ENCODE measurements at places on chromosomes 7 and 10. TPM values are rescaled to one million over a fixed set of nuclear protein-coding genes. Genes with fewer than 3 reads are reported as not detected.
A peak's percentile ranks its signal among the peaks of the same experiment; 100 is the strongest.

DNA sequence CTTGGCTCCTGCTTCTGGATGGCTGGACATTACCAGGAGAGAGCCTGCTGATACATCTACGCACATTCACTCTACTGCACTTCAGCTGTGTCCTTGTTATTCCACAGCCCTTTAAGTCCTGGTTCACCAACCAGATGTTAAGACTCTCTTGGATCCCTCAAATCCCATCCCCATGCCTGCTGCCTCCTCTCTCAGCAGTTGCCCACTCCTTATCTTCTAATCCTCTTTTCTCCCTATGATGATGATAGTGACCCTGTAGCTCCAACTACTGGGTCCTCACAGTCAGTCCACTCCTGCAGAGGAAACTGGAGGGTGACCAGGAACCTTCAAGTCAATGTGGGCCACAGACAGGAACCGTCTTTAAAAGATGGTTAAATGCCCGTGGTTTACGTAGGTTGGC is 96.3 kb upstream of the PDCD4 start:
- DNase-seq: no peak

GRCh38 chr7:157682064-157682945 is 345.5 kb downstream of the DNAJB6 start:
- DNase-seq: no peak

- peak; percentile 14 for DNase-seq
Observed at GRCh38 chr10:12638781-12639180, 289.4 kb downstream of the CAMK1D start.

DNA sequence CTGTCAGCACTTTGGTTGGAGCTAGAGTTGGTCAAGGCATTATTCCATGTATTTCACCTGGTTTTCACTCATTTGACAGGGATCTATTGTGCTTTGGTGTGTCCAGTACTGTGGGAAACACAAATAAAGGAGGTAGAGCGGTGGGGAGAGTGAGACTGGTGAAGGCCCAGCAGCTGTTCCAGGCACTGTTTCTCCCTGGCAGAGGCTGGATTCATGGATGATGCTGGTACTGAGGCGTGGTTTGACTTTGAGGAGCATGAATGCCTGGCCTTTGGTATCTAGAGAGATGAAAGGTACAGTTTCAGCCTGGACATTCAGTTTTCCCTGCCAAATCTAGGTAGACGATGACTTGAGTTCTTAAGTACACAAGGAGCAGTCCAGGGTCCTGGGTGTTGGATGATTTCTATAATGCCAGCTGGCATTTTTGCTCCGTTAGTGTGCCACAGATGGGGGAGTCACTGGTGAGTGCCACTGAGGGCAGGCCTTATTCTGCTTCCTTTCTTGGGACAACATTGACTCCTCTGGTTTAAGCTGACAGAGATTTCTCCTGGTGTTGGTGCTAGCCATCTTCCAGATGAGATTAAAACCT is 162.2 kb upstream of the BMPER start:
- no peak for DNase-seq

DNA sequence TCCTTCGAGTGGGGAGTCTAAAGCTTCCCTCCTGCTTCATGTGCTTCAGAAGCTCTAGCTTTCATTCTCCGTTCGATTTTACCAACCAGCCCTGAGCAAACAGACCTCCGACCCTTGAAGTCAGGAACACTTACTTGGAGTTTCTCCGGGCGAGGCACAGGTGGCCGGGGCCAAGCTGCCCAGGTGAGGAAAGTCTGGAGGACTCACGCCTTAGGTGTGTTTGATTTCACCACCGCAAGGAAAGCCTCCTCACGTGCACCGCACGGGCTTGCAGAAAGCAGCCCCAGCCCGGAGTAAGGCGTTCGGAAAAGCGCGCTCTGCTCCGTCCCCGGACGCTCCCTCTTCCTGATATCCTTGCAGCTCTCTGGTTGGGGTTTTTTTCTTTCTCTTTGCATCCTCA is 30.1 kb upstream of the CNPY1 start:
- no peak for DNase-seq

- no peak for DNase-seq
Observed at GRCh38 chr7:105296491-105296890, 92.2 kb downstream of the SRPK2 start.

DNA sequence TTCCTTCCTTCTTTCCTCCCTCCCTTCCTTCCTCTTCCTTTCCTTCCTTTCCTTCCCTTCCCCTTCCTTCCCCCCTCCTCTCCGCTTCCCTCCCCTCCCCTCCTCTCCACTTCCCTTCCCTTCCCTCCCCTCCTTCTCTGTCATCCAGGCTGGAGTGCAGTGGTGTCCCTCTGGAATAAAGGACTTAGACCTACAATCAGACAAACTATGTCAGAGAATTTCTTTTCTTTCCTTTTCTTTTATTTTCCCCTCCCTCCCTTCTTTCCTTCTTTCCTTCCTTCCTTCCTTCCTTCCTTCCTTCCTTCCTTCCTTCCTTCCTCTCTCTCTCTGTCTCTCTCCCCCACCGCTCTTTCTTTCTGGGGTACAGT is 242.2 kb downstream of the GATA3 start:
- no peak for DNase-seq

DNA sequence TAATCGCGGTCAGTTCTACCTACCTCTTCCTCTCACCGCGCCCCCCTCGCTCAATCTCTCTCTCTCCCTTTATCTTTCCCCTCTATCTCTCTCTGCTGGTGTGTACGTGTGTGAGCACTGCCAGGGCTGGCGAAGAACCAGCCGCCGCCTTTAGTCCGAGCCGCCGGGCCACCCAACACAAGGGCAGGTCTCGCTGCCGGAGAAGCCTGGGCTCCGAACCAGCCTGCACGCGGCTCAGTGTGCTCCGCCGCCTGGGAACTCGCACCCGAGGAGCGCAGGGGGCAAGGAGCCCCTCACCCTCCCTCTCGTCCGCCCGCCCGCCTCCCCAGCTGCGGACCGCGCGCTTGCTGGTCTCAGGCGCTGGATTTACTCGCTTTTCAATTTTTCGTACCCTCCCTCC is 1.7 kb downstream of the NXPH1 start:
- peak; percentile 47 for DNase-seq

GRCh38 chr10:101111547-101111946 is 19.6 kb upstream of the TLX1 start:
- DNase-seq: no peak

DNA sequence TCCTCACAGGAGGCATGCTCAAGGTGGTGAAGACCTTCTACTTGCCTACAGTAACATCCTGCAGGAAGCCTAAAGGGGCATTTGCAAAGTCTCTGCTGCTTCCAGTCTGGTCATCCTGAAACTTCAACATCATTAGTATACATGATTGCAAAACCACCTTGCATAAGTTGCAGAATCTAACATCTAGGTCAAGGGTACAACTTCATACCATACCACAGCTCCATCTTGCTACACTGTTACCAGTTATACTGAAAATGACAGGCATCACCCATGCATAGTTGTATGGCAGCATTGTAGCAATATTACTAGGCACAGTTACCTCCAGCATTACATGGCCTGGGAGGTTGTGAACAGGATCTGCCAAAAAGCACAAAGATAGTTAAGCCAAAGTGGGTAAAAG is 13.7 kb upstream of the MACROH2A2 start:
- DNase-seq: no peak

DNA sequence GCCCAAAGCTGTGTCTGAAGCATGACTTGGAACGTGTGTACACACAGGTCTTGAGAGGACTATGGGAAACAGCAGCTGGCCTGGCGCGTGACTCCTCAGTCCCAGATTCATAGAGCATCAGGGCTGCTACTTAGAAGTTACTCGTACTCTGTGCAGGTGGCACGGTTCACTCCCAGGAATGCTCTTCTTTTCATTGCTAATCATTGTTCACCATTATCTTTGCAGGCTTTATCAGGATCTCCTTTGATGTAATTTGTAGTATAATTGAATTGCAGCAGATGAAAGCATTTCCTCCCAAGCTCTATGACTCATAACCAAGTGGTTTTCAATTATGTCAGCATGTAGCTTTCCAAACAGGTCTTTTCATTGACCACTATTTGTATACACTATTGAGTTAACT is 938.9 kb downstream of the NRG3 start:
- no peak for DNase-seq

DNA sequence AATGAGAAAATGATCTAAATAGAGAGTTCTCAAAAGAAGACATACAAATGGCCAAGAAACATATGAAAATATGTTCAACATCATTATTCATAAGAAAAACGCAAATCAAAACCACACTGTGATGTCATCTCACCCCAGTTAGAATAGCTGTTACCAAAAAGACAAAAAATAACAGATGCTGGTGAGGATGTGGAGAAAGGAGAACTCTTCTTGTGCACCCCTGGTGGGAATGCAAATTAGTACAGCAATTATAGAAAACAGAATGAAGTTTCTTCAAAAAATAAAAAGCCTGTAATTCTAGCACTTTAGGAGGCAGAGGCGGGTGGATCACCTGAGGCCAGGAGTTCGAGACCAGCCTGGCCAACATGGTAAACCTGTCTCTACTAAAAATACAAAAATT is 199.3 kb downstream of the PARD3 start:
- no peak for DNase-seq

- peak; percentile 72 for DNase-seq
Observed at GRCh38 chr7:115526278-115526677, 504.3 kb downstream of the TFEC start.

GRCh38 chr7:101588131-101588935 is 40.8 kb downstream of the MYL10 start:
- DNase-seq: no peak

GRCh38 chr10:5618829-5619228 is 47.6 kb downstream of the ASB13 start:
- DNase-seq: no peak

- DNase-seq: no peak
Observed at GRCh38 chr10:121091961-121092719, 241.0 kb downstream of the WDR11 start.

- no peak for DNase-seq
Observed at GRCh38 chr7:130993671-130994365, 259.8 kb upstream of the KLF14 start.

ZNF485 gene
- total RNA-seq: 4.7 TPM

ACSM6 gene
- not detected for total RNA-seq

COL13A1 gene
- 1.3 TPM for total RNA-seq

CUZD1 gene
- total RNA-seq: 0.74 TPM

C7orf33 gene
- not detected for total RNA-seq

ASAH2 gene
- 2.0 TPM for total RNA-seq

All from neural progenitor cell (in vitro differentiated cells).